ENCODE measurements at places on chromosomes 2 and 18.

- DNase-seq: no peak
These were observed 20.6 kb downstream of the EHD3 start for GRCh38 chr2:31254237-31255203.

DNA sequence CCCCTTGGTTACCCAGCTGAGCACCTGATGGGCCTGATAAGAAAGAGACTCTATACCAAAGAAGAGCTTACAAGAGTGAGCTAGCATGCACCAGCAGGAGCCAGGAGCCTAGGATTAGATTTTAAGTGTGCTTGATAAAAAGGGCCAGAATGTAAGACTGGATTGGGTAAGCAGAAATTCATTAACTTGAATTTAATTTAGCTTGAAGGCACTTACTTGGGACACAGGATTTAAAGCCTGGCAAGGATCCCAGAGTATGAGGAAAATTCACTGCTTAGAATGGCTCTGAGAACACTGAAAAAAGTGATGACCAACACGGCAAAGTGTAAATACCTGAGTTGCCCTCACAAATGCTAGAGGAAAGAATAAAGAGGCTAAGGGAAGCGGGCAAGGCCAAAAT lies 91.3 kb upstream of the RBBP8 start:
- no peak for DNase-seq

GRCh38 chr2:61620244-61621159 lies 82.3 kb upstream of the XPO1 start:
- no peak for DNase-seq

DNA sequence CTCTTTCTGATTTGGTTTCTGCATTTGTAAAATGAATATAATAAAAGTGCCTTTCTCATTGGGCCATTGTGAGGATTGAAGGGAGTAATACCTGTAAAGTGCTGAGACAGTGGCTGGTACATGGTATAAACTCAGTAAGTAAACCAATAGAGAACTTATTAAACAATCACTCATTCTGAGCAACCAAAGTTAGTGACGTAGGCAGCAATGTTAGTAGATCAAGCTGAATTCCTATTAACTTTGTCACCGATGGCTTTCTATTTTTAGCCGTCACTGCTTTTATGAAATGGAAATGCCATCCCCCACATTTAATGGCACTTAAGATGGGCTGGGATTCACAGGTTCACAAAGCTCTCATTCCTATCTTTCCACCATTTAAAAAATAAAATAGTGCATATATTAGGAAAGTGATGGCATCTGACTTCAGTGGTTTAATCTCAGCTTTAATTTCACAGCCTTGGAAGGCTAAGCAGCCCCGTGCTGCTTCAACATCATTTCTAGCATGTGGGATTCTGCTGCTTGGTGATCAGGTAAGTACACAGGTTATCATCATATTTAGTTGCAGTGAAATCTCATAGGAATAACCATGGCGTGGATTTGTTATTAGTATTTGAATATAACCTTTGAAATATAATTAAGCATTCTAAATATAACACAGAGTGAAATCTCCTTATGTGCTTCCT lies 17.6 kb upstream of the PPP4R1 start:
- no peak for DNase-seq

DNA sequence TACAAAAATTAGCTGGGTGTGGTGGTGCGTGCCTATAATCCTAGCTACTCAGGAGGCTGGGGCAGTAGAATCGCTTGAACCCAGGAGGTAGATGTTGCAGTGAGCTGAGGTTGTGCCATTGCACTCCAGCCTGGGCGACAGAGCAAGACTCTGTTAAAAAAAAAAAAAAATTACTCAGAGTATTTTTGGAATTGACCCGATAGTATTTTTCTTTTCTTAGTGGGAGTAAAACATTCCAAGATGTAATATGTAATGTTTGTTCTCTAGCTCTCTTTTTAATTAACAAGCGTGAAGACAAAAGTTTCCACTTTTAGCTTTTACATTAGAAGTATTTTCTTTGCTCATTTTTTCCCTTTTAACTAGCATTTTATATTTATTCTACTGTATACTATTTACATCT lies 12.0 kb upstream of the TMEM18 start:
- no peak for DNase-seq

DNA sequence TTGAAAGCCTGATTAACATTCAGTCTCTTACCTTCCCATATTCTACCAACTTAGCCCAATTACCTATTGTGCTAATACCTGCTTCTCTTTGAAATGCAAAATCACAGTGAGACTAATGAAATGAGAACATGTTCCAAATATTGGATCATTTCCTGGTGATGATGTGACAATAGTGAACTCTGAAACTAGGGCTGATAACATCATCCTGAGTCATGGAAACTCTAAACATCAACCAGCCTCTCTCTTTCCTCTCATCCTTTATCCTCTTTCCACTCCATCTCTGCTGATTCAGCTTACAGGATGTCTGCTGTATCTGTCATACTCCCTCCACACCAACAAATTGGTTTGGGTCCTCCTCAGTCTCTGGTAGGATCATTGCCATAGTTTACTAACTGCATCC lies 98.8 kb upstream of the NCKAP5 start:
- DNase-seq: no peak

DNA sequence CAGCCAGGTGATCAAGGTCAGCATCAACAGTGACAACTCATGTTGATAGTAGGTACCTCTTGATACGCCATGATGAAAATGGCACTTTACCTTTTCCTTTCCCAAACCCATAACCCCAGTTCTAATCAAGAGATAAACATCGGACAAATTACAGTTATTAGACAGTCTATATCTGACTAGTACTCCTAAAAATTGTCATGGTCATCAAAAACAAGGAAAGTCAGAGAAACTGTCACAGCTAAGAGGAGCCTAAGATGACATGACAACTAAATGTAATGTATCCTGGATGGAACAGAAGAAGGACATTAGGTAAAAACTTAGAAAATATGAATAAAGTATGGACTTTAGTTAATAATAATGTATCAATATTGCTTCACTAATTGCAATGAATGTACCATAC lies 97.1 kb upstream of the DNMT3A start:
- no peak for DNase-seq

DNA sequence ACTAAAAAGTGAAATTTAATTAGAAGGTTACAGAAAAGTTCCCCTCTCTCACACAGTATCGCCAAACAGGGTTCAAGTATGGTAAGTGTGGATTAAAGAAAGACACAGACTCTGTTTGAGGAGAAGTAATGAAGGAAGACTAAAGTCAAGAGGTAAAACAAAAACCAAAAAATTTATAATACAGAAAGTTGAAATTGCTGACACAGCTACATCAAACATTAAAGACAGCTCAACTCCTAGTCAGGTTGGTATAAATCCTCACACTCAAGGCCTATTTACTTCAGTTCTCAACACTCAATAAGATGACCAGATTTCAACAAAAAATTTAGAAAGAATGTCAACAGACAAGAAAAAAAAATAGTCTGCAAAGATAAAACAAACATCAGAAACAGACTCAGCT lies 300.5 kb upstream of the LINC00305 start:
- DNase-seq: no peak

Data from progenitor cell of endocrine pancreas (in vitro differentiated cells).